Common myeloid progenitor, CD34-positive (primary cell): ENCODE measurements at places on chromosomes 2 and 18.

- no peaks in the 10 kb centered on the region for H3K4me1 ChIP-seq
- H3K27ac ChIP-seq, result no peak overlapping the region
- H3K36me3 ChIP-seq, result no peaks in the 10 kb centered on the region
- H3K27me3 ChIP-seq, result no peaks in the 10 kb centered on the region
- no peak overlapping the region for H3K4me3 ChIP-seq
- DNase-seq, result no peak
These were observed 235.9 kb downstream of the ZNF516 start for GRCh38 chr18:76259096-76259495.

- no peak overlapping the region for H3K4me3 ChIP-seq
- no peak overlapping the region for H3K27ac ChIP-seq
- peaks cover 19% of the 10 kb centered on the region for H3K4me1 ChIP-seq
- no peaks in the 10 kb centered on the region for H3K27me3 ChIP-seq
- no peak for DNase-seq
- H3K36me3 ChIP-seq, result peaks cover 41% of the 10 kb centered on the region
These were observed 83.7 kb upstream of the RBM44 start for GRCh38 chr2:237714690-237715458.

DNA sequence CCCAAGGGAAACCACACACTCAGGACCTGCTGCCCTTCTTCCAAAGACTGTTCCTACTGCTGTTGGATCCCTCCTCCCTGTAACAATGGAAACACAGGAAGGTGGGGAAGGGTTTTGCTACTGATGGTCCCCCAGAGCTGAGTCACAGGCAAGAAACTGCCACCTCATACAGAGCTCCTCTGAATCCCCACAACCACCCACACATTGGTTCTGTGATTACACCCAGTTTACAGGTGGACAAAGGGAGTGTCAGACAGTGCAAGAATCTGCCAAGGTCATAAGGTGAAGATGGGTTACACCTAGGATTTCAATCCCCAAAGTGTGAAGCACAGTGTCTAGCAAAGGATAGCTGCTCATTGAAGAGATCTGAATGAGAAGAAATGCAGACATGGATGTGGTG, 141.7 kb upstream of the LMAN1 start:
- no peaks in the 10 kb centered on the region for H3K36me3 ChIP-seq
- no peak overlapping the region for H3K4me3 ChIP-seq
- no peaks in the 10 kb centered on the region for H3K4me1 ChIP-seq
- no peak overlapping the region for H3K27ac ChIP-seq
- no peaks in the 10 kb centered on the region for H3K27me3 ChIP-seq

GRCh38 chr2:83695037-83695436, 764.0 kb downstream of the SUCLG1 start:
- no peak overlapping the region for H3K4me3 ChIP-seq
- H3K4me1 ChIP-seq, result no peaks in the 10 kb centered on the region
- no peaks in the 10 kb centered on the region for H3K27me3 ChIP-seq
- DNase-seq, result no peak
- H3K36me3 ChIP-seq, result no peaks in the 10 kb centered on the region

DNA sequence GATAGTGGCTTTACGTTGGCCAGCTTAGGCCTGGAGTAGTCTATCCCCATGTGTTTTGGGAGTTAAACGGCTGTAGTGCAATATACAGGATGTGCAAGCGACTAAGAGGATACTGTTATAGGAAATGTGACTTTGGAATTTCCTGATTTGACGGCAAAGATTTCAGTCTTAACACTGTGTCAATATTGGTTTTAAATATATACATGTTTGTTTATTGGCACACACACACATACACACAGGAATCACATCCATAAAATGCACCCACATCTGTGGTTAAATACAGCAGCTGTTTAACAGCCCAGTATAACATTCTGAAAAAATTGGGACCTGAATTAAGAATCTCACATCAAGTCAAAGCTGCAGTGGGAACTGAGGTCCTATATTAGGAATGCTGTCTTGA, 347.1 kb downstream of the TXNL1 start:
- H3K4me1 ChIP-seq, result peaks cover 33% of the 10 kb centered on the region
- no peak for DNase-seq
- H3K27me3 ChIP-seq, result no peaks in the 10 kb centered on the region
- H3K27ac ChIP-seq, result no peak overlapping the region

GRCh38 chr18:456361-457139, 44.0 kb downstream of the COLEC12 start:
- H3K36me3 ChIP-seq, result no peaks in the 10 kb centered on the region
- DNase-seq, result no peak
- no peaks in the 10 kb centered on the region for H3K27me3 ChIP-seq

GRCh38 chr2:152370783-152371182, 35.8 kb downstream of the FMNL2 start:
- H3K27ac ChIP-seq, result no peak overlapping the region
- H3K4me3 ChIP-seq, result no peak overlapping the region
- H3K36me3 ChIP-seq, result no peaks in the 10 kb centered on the region
- H3K27me3 ChIP-seq, result no peaks in the 10 kb centered on the region
- H3K4me1 ChIP-seq, result no peaks in the 10 kb centered on the region
- no peak for DNase-seq

DNA sequence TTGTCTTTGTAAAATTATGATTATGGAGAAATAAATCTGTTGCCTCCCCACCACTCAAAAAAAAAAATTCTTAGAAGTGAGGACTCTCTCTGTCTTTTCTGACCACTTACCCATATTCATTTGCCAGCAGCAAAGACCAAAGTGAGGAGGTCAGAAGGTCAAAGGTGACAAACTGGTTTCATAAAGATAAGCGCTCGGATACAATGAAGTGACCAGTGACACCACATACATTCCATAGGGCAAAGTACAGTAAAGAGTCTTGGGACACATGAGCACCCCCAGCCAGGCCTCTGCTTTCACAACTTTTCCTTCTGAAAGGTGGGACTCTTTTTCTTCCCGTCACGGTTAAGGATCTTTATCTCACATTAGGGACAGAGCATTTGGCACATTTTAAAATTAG, 75.9 kb upstream of the TCF4 start:
- no peak overlapping the region for H3K27ac ChIP-seq
- no peak overlapping the region for H3K4me3 ChIP-seq

GRCh38 chr2:129673847-129674711, 305.4 kb upstream of the RAB6C start:
- H3K27ac ChIP-seq, result no peak overlapping the region
- DNase-seq, result no peak
- H3K27me3 ChIP-seq, result peaks cover 1% of the 10 kb centered on the region

- H3K27me3 ChIP-seq, result no peaks in the 10 kb centered on the region
- DNase-seq, result no peak
- H3K27ac ChIP-seq, result no peak overlapping the region
- H3K4me3 ChIP-seq, result no peak overlapping the region
- H3K36me3 ChIP-seq, result no peaks in the 10 kb centered on the region
These were observed 209.6 kb downstream of the SLC8A1 start for GRCh38 chr2:40242315-40242714.

DNA sequence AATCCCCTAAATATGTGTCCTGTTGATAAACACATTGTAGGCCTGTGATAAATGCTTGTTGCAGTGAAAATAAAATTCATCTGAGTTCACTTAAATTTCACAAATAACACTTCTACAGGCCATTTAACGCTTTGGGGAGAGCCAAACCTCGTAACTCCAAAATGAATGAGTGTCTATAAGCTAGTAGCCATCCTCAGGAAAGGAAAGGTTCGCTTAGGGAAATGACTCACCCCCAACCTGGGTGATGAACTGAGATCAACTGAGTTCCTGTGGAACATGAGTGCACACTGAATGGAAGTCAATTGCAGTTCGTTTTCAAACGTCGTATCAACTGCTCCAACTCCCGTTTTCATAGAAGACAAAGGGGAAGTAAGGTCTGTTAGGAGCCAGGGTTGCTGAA, 527.6 kb upstream of the ID2 start:
- H3K4me3 ChIP-seq, result no peak overlapping the region
- no peaks in the 10 kb centered on the region for H3K36me3 ChIP-seq
- no peak overlapping the region for H3K27ac ChIP-seq
- no peaks in the 10 kb centered on the region for H3K4me1 ChIP-seq
- H3K27me3 ChIP-seq, result no peaks in the 10 kb centered on the region

- peak within 1 kb of the TSS; percentile 85 for H3K4me3 ChIP-seq
- no peaks in the 10 kb centered on the region for H3K27me3 ChIP-seq
- DNase-seq, result peak; percentile 74
These were observed at the start of gene RFX8 for GRCh38 chr2:101474731-101475384. Gene RFX8, minus strand, starts transcription at chr2:101475112. Its CDS starts 8,264 bp downstream, at chr2:101466848.

- H3K27ac ChIP-seq, result no peak overlapping the region
- no peaks in the 10 kb centered on the region for H3K27me3 ChIP-seq
- H3K4me1 ChIP-seq, result no peaks in the 10 kb centered on the region
- H3K36me3 ChIP-seq, result no peaks in the 10 kb centered on the region
- DNase-seq, result no peak
These were observed 26.8 kb downstream of the GLI2 start for GRCh38 chr2:120762341-120763061.

GRCh38 chr2:75982719-75983118, 272.0 kb upstream of the GCFC2 start:
- H3K4me3 ChIP-seq, result no peak overlapping the region
- DNase-seq, result no peak
- H3K36me3 ChIP-seq, result no peaks in the 10 kb centered on the region
- H3K27ac ChIP-seq, result no peak overlapping the region

GRCh38 chr2:186105016-186105724, 366.6 kb downstream of the FSIP2 start:
- no peak overlapping the region for H3K4me3 ChIP-seq
- no peaks in the 10 kb centered on the region for H3K27me3 ChIP-seq
- no peak overlapping the region for H3K27ac ChIP-seq
- no peaks in the 10 kb centered on the region for H3K4me1 ChIP-seq
- no peak for DNase-seq
- no peaks in the 10 kb centered on the region for H3K36me3 ChIP-seq

- H3K4me1 ChIP-seq, result no peaks in the 10 kb centered on the region
- no peaks in the 10 kb centered on the region for H3K27me3 ChIP-seq
- no peak overlapping the region for H3K4me3 ChIP-seq
These were observed 107.5 kb upstream of the PELI1 start for GRCh38 chr2:64251497-64252250.
